ENCODE measurements at places on chromosomes 5 and 9.

- DNase-seq, result no peak
Measured at GRCh38 chr5:127899214-127899610, 184.4 kb upstream of the SLC12A2 start.

- DNase-seq, result no peak
Measured at GRCh38 chr5:26749829-26750228, 288.6 kb downstream of the CDH9 start.

GRCh38 chr5:113182658-113183344, 206.2 kb downstream of the DCP2 start:
- no peak for DNase-seq

DNA sequence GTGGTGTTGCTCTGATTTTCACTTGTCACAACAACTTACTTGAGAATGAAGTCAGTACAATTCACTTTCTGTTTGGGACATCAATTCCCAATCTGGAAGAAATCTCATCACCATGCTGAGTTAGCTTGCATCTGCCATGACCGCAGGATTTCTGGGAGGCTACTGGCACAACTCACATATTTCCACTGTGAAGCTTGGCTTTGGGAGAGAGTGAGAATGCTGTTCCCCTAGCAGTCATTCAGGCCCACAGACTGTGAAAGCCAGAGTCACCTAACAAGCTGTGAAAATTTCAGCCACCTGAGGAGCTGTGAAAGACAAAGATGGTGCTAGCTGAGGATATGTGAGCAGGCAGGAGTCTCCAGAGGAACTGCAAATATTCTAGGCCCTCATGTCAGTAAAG, 365.2 kb upstream of the TUSC1 start:
- DNase-seq, result no peak

DNA sequence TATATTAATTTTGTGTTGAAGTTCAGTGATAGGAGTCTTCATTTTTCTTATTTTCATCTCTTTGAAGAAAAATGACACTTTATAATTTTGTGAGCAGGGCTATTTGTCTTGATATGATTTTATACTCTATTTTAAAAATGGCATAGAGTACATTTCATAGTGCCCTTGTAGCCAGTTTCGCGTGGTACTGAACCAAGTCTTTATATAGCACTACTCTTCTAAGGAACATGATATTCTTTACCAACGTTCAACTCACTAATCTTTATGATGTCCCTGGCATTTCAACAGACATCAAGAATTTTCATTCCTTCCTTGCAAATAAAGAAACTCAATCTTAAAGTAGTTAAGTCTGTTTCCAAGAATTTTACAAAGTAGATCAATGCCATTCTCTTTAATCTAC, 41.5 kb upstream of the HOMER1 start:
- no peak for DNase-seq

- DNase-seq, result no peak
Measured at GRCh38 chr5:133663397-133664054, 51.2 kb upstream of the FSTL4 start.

GRCh38 chr9:104810421-104811339, 46.8 kb downstream of the NIPSNAP3B start:
- no peak for DNase-seq

GRCh38 chr5:67014957-67015400, 181.6 kb downstream of the CD180 start:
- no peak for DNase-seq

DNA sequence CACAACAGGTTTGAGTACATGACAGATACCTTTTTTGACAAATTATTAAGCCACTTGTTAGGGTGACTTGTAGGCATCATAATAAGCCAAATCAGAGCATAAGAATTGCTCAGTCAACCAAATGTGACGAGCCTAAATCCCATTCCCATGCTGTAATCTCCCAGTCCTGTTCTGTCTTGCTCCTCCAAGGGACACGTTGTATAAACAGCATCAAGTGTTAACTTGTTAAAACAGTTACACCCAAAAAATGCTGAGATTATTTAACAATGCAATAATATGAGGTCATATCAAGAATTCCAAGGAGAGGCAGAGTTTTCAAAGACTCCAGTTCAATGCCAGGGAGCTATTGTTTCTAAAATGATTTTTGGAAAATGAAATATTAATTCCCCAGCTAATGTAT, 76.2 kb downstream of the SH3TC2 start:
- no peak for DNase-seq

GRCh38 chr5:138967791-138968448, 92.8 kb upstream of the LRRTM2 start:
- DNase-seq, result no peak

- DNase-seq, result no peak
Measured at GRCh38 chr5:175047048-175047447, 322.7 kb downstream of the MSX2 start.

DNA sequence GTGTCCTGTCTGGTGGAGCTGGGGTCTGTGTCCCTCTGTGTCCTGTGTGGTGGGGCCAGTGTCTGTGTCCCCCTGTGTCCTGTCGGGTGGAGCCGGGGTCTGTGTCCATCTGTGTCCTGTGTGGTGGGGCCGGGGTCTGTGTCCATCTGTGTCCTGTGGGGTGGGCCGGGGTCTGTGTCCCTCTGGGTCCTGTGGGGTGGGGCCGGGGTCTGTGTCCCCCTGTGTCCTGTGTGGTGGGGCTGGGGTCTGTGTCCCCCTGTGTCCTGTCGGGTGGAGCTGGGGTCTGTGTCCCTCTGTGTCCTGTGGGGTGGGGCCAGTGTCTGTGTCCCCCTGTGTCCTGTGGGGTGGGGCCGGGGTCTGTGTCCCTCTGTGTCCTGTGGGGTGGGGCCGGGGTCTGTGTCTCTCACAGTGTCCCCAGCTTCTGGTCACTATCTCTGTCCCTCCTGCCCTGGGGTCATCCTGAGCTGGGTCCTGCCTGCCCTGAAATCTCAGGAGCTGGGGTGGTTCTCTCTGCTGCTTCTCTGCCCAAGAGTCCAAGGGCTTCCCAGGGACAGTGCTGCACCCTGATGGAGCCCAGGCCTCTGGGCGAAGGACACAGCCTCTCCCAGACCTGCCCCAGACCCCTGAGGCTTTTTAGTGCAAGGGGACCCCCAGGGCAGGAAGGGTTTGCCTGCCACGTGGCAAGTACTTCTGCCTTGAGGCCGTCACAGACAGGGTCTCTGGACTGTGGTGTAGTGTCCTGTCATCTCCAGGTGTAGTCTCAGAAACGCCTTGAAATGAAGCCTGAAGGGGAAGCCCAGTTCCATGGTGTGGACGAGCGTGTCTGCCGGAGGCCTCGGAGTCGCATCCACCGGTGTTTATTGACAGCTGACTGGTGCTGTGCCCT, 131.3 kb downstream of the RXRA start:
- no peak for DNase-seq

GRCh38 chr9:133967024-133967741, 24.9 kb downstream of the VAV2 start:
- DNase-seq, result no peak

DNA sequence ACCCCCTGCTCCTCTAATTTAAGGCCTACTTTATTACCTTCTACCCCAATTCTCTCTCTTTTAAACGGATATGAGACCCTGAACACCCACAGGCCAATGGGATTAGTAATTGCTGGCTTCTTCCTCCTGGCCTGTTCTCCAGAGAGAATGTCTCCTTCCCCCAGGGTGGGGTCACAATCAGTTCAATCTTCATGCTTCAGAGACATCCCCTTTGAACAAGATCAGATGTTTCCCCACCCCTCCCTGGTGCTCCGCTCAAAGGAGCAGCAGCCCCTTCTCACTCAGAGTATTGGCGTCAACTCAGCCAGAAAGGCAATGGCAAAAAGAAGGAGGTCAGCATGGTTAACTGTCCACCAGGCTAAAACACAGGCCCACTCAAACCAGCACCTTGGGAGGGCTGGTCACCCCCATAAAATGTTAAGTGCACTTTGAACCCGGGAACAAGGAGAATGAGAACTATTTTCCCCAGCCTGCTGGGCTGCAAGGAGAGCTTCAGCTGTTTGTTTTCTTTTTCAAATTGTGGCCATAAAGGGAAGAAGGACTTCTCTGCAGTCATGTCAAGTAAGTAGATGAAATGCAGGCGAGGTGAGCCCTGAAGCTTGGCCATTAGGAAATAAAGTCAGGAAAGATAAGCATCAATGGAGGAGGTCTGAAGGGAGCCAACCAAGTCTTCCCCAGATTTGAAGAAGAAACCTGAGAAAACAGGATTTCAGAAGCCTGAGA, 20.1 kb downstream of the LHFPL2 start:
- no peak for DNase-seq

GRCh38 chr5:176803943-176804498, 6.3 kb upstream of the UNC5A start:
- peak; percentile 49 for DNase-seq

GRCh38 chr5:80739057-80739456, 84.3 kb upstream of the DHFR start:
- no peak for DNase-seq

- DNase-seq, result peak; percentile 44
Measured at GRCh38 chr5:172918421-172919371, 40.5 kb upstream of the RPL26L1 start.

DNA sequence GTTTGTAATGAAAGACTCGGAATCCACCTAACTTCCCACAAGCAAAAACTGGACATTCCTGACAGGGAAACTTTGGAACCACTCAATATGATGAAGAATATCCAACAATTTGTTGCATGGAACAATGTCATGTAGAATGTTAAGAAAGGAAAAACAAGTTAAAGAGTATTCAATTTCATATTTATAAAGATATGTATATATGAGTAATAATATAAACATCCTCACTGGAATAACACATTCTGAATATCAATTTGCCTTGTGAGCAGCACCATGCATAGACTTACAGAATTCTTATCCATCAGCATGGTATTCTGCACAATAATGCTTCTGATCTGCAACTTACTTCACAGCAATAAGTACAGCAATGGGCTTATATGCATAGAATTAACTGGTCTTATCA, 650.3 kb downstream of the SEMA5A start:
- no peak for DNase-seq

- peak; percentile 40 for DNase-seq
Measured at GRCh38 chr9:126986506-126986951, 71.9 kb downstream of the RALGPS1 start.

GRCh38 chr5:171342362-171343111, 33.5 kb downstream of the TLX3 start:
- DNase-seq, result peak; percentile 41

- DNase-seq, result no peak
Measured at GRCh38 chr5:8239646-8240045, 370.7 kb downstream of the MTRR start.

- DNase-seq, result no peak
Measured at GRCh38 chr5:107213025-107213424, 457.7 kb downstream of the EFNA5 start.

- DNase-seq, result no peak
Measured at GRCh38 chr9:18208166-18209059, 265.5 kb upstream of the ADAMTSL1 start.

DNA sequence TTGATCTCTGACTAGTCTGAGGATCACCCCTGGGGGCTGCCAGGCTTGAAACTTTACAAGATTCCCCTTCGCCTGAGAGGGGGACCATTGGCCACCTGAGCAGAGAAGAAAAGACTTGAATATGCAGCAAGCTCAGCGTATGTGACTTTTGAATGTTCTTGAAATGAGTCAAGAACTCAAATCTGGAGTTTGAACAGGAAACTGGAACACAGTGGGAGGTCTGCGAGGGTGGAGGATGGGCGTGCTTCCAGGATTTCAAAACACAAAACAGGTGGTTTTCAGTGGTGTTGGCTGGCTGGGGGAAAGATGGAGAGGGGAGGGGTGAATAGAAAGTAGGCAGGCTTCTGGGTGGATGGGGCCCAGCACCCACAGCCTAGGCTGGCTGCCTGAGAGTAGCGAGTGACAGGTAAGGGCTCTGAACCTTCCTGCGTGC, 40.6 kb downstream of the TMEM174 start:
- peak; percentile 27 for DNase-seq

DNA sequence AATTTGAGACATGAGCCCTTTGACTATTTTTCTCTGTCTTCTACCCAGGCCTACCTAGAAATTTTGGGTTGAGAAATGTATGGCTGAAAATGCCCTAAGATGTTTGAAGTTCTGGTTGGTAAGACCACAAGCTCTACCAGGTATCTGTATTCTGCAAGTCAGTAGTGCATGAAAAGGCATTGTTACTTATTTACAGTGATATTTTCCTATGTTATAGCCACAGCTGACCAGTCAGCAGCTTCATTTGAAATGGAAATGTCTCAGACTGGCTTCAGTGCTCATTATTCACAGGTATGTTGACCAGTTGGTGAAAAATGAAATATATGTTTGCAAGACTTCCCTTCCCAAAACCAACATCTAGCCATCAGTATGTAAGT, 91.9 kb upstream of the ITGA2 start:
- DNase-seq, result no peak

- no peak for DNase-seq
Measured at GRCh38 chr9:128895556-128895955, 13.6 kb downstream of the LRRC8A start.

DNA sequence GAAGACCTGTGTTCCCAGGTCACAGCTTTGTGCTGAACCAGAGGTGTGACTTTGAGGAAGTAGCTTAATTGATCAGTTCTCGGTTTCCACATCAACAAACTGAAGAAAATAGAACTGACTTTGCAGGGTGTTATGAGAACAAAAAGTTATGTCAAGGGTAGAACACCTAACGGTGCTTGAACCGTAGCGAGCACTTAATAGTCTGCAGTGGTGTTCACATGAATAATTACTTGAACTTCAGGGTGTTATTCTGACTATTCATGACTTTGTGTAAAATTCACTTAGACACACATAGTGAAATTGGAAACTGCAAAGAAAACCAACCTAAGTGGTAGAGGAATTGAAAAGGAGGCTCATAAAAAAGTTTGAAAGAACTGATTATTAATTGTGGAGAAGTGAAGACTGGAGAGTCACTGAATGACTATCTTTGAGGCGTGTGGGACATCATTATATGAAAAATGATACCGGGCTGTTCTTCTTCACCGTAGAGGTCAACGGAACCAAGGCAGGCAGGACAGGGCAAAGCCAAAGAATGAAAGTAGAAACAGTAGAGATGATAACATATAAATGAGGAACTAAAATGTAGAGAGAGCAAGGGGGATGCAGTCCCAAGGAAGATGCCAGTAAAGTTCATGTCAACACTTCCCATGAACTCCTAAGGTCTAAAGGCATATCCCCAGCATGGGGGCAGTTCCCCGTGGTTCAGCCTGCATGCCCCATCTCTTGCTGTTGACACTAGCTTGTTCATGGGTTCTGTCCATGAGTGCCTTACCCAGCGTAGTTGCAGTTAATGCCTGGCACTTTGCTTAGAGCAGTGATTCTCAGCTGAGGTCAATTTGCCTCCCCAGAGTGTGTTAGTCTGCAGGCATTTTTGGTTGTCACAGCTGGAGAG, 118.7 kb downstream of the ZNF462 start:
- DNase-seq, result no peak

- no peak for DNase-seq
Measured at GRCh38 chr5:167259806-167260205, 1031.6 kb upstream of the WWC1 start.

DNA sequence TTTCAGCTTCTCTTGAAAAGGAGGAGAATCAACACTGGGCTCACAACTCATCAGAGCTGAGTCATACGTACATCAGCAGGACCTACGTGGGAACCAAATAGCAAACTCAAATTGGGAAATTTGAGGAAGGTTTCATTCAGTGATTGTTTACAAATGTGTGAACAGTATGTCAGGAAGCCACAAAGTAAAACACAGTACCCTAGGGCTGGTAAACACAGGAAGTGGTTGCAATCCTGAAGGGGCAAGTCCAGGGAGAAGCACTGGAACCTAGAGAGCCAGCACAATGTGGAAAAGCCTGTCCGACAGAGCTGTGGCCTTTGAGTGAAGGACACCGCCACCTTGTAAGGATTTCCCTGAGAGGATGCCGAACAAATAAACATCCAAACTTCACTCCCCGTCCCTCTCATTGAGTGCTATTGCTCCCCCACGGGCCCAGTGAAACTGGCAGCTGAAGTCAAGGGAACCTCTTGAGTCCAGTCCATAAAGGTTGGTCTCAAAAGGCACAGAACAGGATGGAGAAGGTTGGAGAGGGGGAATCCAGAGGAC, 26.7 kb upstream of the RICTOR start:
- no peak for DNase-seq
